ENCODE measurements at places on chromosomes 6 and 20. TPM values are rescaled to one million over a fixed set of nuclear protein-coding genes. Genes with fewer than 3 reads are reported as not detected.

DNA sequence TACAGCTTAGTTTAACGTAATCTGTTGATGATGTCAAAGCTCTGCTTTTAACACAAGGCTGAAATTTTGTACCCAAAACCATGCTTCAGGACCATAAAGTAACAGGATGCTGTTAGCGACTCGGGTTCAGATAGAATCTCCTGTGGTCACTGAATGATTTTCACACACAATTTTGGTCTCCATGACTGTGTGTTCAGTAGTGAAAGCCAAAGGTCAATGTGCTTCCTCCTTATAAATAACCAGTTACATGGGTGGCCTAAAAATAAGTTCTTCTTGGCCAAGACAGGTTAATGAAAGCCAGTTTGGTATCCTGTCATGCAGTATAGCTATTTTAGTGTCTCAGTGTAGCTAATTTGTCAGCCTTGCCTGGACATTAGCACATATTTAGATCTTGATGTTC, 19.1 kb upstream of the LOC128125822 start:
- DNase-seq, result no peak

- no peak for DNase-seq
Measured at GRCh38 chr6:10613723-10614122, 80.7 kb downstream of the C6orf52 start.

- DNase-seq, result peak; percentile 70
Measured at GRCh38 chr20:59598625-59599310, 5.6 kb upstream of the PHACTR3 start.

The RGS19 gene
- total RNA-seq, result 19.1 TPM

- no peak for DNase-seq
Measured at GRCh38 chr6:14231071-14231483, 113.5 kb downstream of the CD83 start.

The TRIM10 gene
- not detected for total RNA-seq

The C6orf15 gene
- total RNA-seq, result not detected

The CTSZ gene
- 107 TPM for total RNA-seq

GRCh38 chr6:128493877-128494276, 26.5 kb downstream of the PTPRK start:
- no peak for DNase-seq

DNA sequence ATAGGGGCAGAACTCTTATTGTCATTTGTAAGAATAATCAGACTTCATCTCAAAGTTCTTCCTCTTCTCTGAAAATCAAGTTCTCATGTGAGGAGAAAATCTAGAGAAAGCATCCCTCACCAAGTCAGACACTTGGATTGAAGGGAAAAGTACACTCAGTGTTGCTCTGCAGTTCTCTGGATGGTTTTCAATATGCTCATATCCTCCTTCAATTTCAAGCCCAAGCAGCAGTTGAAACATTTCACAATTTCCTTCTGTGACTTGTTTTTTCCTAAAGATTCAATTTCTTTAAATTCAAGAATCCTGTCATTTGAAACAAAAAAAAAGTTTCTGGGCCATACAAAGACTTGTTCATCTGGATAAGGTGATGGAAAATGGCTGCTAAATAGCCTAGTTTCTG, 140.2 kb upstream of the AHI1 start:
- no peak for DNase-seq

The TULP4 gene
- 71.9 TPM for total RNA-seq

The HLA-DQA1 gene
- 10.8 TPM for total RNA-seq

GRCh38 chr6:84263557-84263956, 36.1 kb upstream of the CEP162 start:
- DNase-seq, result no peak

DNA sequence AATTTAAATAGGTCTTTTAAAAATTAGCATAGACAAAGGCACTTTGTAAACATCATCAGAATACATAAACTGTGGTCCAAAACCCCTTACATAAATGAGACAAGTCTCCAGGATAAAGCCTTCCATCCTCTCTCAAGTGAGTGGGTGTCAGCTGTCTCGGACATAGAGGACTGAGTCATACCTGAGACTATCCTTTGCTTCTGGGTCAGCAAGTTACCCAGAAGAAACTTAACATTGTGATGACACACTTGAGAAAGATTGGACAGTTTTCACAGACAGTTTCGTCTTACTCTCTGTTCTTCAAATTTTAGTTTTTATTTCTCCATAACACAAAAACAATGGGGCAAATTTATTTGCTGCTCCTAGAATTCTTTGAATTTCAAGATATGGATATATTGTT, 838.0 kb downstream of the DHX35 start:
- DNase-seq, result no peak

The ZBP1 gene
- total RNA-seq, result 0.24 TPM

DNA sequence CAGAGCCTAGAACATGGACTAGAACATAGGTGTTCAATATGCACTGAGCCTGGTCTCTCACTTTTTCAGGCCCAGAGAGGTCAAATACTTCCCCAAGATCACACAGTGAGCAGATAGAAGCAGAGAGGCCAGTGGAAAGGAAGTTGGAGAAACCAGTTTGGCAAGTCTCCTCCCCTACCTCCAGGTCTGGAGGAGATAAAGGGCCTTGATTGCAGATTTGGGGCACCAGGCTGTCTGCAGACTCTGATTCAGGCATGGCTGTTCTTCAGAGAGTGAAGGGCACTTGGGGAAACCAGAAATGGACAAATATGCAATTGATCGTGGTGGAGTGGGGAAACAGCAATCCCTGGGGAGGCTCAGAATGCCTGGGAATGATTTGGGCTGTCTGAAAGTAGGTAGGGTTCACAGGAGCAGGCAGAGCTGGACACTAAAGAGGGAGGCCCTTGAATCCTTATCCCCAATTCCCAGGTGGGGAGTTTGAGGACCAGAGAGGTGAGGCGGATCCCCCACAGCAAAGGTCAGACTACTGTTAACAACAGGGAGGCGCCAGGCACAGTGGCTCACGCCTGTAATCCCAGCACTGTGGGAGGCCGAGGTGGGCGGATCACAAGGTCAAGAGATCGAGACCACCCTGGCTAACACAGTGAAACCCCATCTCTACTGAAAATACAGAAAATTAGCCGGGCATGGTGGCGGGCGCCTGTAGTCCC, 2.3 kb downstream of the PEDS1 start:
- DNase-seq, result no peak

DNA sequence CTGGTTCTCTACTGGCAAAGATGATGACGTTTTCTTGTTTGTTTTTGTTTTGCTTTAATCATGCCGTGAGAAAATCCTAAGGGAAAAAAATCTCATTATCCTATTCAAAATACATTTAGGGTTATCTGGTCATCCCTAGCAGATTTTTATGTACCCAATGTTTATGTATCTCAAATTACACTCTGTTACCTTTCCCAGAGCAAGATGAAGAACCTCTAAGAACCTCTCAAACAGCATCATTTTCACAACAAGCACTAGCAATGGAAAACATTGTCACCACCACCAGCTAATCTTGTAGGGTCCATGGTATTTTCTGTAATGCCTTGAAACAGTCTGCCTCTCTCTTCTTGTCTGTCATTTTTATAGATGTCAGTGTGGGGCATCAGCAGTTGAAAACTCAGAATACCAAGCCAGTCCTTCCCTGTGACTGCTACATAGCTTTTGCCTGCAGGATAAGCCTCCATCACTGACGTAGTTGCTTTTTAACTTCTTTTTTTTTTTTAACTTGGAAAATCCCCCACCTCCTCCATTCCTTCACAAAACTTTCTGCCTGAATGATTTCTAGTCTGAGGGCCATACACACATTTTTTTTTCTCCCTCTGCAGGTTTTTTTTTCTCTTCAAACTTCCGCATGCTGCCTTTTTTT, 2.4 kb upstream of the SNAP25 start:
- DNase-seq, result no peak

DNA sequence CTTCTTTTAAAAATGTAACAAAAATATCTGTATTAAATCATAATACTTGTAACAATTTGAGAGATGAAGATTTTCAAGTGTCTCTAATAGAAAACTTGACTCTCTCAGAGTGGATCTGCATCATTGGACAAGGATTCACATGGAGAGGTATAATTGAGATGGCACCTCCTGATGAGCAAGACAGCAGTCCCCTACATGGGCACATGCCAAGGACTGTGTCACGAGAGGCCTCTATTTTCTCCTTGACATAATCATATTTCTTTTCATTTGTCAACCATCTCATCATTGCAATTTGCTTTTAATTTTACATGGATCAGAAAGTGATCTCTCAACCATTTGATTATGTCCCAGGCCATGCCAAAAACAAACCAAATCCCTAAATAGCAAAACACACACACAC, 206.8 kb upstream of the THEMIS start:
- no peak for DNase-seq

- DNase-seq, result no peak
Measured at GRCh38 chr6:44044154-44044539, 83.1 kb downstream of the MRPL14 start.

Data from posterior vena cava (tissue), 2 donors.